NCI-H1694 treated with DMSO at 0.1 percent for 48 hours (cell line): ENCODE measurements at places on chromosomes 7 and 10.

DNA sequence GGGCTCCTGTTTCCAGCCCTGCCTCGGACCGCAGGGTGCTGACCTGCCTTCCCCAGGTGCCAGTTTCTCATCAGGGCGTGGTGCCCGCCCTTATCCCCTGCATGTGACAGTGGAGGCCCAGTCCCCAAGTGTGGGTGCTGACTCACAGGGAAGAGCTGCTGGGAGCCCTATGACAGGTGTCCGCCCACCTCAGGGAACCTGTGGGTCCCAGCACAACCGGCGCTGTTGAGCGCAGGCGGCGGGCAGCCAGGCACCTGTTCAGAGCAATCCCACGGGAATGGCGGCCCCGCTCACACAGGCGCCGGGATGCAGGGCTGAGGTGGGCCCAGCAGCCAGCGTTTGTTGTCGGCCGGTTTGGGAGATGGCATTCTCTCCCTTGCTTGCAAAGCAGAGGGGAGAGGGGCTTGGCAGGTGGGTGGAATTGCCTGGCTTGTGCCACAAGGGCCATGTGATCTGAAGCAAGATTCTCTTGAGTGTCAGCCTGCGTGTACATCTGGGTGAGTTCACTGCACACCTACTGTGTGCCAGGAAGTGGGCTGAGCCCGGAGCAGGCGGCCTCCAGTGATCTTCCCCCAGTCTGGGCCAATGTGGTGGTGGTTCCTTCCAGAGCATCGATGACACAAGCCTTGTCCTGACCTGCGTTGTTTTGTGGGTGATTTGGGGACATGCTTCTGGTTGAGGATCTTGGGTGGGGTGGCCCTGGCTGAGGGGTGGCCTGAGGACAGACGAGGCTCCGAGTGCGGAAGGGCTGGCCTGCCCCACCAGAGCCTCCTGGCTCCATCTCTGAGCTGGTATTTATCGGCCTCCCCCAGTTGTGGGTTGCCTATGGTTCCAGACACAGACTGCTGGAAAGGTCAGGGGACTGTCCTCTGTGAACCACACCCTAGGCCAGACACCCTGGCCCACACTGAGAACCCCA, 2.4 kb downstream of the PWWP2B start:
- no peak for DNase-seq

- no peak for DNase-seq
Observed at GRCh38 chr10:91883549-91884444, 25.5 kb downstream of the FGFBP3 start.

DNA sequence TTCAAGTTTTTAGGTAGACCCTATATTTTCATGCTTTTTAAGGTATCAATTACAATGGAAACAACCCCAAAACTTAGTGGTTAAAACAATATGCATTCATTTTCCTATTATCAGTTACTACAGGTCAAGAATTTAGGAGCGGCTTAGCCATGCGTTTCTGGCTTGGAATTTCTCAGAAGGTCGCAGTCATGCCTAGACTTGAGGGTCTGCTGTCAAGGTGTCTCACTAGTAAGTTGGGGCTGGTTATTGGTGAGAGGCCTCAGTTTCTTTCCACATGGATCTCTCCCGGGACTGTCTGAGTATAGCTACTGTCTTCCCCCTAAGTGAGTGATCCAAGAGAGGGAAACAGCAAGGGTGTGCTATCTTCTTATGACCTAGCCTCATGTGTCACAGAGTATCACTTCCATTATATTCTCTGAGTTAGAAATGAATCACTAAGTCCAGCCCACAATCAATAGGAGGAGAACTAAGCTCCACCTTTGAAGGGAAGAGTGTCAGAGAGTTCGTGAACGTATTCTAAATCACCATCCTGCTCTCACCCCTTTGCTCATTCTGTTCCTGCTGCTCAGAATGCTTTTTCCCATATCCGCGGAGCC, 80.5 kb downstream of the RTKN2 start:
- no peak for DNase-seq

- peak; percentile 29 for DNase-seq
Observed at GRCh38 chr10:13440185-13441061, 88.4 kb downstream of the BEND7 start.

DNA sequence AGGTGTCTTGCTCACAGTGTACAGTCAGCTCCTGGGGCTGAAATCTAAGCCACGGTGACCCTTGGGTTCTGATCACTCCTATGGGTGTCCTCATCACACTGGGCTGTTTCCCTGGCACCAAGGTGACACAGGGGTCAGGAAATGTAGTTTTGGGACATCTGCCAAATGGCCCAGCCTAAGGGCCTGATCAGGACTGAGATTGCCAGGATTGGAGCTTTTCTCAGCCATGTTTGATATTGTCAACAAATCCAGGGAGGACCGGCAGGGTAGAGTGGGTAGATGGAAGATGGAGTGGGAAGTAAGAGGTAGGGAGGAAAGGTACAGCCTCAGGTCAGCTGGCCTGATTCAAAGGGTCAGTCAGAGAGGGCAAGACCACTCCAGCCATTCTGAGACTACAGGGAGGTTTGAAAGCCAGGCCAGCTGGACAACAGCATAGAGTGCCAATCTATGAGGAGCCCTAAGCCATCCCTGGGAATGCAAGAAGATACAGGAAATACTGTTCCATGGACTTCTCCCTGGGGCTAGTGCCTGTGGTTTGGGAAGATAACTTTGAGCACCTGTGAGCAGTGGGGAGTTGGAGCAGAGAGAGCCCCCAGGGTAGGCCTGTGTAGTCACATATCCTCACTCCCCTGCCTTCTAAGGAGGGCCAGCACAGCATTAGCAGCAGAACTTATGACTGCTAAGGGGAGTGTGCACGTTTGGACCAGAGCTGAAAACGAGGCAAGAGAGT, 377.3 kb upstream of the ZMIZ1 start:
- DNase-seq: no peak
